ENCODE measurements at places on chromosomes 1 and 21.

DNA sequence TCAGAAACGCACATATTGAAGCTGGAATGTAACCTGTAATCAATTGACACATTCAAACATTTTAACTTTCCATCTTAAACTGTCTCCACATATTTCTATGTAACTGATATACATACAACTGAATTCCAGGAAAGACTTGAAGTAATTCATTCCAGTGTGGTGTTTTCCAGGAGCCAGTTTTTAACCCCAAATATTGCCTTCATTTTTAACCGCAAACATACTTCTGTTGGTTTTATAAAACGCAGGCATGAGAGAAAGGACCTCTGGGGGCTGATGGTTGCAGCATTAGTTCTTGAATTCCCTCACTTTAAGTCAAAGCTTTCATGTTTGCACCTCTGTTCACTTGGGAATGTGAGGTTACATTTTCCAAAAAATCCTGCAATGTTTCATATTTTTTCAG is 204.1 kb downstream of the CRB1 start:
- DNase-seq: no peak

DNA sequence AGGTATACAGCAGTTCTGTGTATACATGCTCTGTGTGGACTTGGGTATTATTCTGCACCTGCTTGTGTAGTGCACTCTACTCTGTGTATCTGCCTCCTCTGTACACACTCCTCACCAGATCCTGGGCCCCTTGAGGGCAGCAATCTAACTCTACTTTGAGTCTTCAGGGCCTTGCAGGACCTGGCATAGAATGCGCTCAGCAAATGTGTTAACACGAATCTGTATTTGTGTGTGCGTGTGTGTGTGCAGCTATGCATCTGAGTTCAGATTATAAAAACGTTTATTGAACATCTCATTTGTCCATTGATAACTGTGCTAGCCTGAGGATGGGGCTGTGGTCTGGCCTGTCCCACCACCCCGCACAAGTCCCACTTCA is 3.9 kb upstream of the MEF2D start:
- DNase-seq: peak; percentile 72

DNA sequence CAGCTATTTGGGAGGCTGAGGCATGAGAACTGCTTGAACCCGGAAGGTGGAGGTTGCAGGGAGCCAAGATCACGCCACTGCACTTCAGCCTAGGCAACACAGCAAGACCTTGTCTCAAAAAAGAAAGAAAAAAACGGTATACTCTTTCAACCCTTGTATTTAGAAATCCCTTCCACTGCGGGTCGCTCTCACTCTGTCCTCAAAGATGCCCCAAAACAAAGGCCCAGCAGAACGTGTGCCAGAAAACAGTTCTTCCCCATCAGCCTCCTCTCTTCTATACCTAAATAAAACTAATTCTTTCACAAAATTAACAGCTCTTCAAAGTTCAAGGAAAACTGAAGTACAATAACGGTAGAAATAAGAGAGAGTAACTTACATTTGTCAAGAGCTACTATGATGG is 13.2 kb downstream of the SETD4 start:
- no peak for DNase-seq

DNA sequence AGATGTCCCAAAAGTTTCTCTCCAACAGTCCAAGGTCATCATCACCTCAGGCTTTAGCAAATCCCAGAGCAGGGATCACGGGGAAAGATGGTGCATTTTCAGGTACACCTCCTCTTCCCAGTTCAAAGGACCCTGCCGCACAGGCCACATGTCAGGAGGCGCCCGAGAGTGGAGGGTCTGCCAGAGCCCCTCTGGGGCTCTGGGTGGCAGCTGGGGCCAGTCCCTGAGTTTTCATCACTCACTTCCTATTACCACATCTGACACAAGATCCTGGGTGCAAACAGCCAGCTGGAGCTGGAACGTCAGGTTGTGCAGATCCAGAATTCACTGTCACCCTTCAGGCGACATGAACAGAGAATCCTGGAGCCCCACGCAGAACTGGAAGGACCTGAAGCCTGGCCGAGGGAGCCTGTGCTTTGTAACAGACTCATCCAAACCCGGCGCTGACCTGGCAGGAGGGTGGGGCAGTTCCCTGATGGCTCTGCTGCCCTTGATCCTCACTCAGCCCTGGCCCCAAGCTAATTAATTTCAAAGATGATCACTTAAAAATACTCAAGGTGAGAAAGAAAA is 8.8 kb downstream of the TMEM63A start:
- DNase-seq: no peak

DNA sequence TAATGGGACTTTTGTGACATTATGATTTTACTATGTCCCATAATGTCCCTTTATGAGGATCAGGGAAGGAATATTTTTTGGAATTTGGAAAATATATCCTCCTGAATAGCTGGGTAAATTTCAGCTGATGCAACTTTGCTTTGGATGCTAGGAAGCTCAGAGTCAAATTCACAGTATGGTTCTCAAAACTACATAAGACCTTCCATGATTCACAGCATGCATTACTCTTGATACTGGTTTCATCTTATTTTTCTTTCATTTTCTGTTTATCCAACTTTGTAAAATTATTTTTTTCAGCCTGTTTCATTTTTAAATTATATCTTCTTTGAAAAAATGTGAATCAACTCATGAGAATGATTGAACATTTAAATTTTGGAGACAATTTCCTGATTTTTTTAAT is 160.2 kb downstream of the ATP6V1G3 start:
- DNase-seq: no peak

DNA sequence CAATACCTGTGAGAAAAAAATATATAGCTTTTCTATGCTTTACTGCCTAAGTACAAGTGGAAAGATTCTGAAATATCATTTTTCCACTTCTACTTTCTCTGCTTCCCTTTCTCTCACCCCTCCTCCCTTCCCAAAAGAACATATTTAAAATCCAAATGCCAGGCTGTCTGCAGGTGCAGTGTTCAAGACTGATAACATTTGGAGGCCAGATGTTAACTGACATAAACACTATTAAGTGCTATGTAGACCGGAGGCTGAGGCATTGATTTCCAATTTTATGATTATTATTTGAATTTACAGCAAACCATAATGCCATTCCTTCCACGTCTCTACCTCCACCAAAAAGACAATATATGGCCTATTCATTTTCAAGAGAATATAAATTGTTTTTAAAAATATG is 296.9 kb upstream of the SGIP1 start:
- no peak for DNase-seq

- no peak for DNase-seq
Measured at GRCh38 chr1:226956942-226957713, 17.0 kb downstream of the COQ8A start.
